ENCODE measurements at places on chromosomes 3 and 15. TPM values are rescaled to one million over a fixed set of nuclear protein-coding genes. Genes with fewer than 3 reads are reported as not detected.

GRCh38 chr3:871651-872050, 221.2 kb upstream of the CNTN6 start:
- no peaks in the 10 kb centered on the region for H3K36me3 ChIP-seq
- no peaks in the 10 kb centered on the region for H3K4me1 ChIP-seq
- no peaks in the 10 kb centered on the region for H3K27me3 ChIP-seq
- no peak overlapping the region for H3K4me3 ChIP-seq
- no peak overlapping the region for H3K27ac ChIP-seq

- H3K27ac ChIP-seq: no peak within 1 kb of the TSS
- peak; percentile 28 for DNase-seq
- no peak within 1 kb of the TSS for H3K4me3 ChIP-seq
- peaks cover 6% of the 10 kb centered on the region for H3K36me3 ChIP-seq
- no peaks in the 10 kb centered on the region for H3K27me3 ChIP-seq
Observed at GRCh38 chr3:112132975-112133448, at the start of gene GCSAM. Gene GCSAM, minus strand, starts transcription at chr3:112133248. Its CDS starts 128 bp downstream, at chr3:112133120.

GRCh38 chr3:197674741-197675562, 61.8 kb downstream of the RUBCN start:
- no peak overlapping the region for H3K4me3 ChIP-seq
- H3K36me3 ChIP-seq: peaks cover 65% of the 10 kb centered on the region
- no peaks in the 10 kb centered on the region for H3K4me1 ChIP-seq
- no peak for DNase-seq

GRCh38 chr3:184765730-184766074, 46.3 kb upstream of the VPS8 start:
- DNase-seq: no peak
- peaks cover 12% of the 10 kb centered on the region for H3K4me1 ChIP-seq
- no peaks in the 10 kb centered on the region for H3K27me3 ChIP-seq
- no peak overlapping the region for H3K4me3 ChIP-seq

GRCh38 chr3:137012097-137012501, 54.3 kb downstream of the IL20RB start:
- H3K4me3 ChIP-seq: no peak overlapping the region
- H3K36me3 ChIP-seq: no peaks in the 10 kb centered on the region
- no peak overlapping the region for H3K27ac ChIP-seq
- H3K27me3 ChIP-seq: no peaks in the 10 kb centered on the region
- DNase-seq: no peak

GRCh38 chr15:66558271-66558670, 7.5 kb downstream of the LCTL start:
- H3K4me1 ChIP-seq: no peaks in the 10 kb centered on the region
- no peak overlapping the region for H3K4me3 ChIP-seq
- H3K27me3 ChIP-seq: no peaks in the 10 kb centered on the region
- H3K36me3 ChIP-seq: no peaks in the 10 kb centered on the region

DNA sequence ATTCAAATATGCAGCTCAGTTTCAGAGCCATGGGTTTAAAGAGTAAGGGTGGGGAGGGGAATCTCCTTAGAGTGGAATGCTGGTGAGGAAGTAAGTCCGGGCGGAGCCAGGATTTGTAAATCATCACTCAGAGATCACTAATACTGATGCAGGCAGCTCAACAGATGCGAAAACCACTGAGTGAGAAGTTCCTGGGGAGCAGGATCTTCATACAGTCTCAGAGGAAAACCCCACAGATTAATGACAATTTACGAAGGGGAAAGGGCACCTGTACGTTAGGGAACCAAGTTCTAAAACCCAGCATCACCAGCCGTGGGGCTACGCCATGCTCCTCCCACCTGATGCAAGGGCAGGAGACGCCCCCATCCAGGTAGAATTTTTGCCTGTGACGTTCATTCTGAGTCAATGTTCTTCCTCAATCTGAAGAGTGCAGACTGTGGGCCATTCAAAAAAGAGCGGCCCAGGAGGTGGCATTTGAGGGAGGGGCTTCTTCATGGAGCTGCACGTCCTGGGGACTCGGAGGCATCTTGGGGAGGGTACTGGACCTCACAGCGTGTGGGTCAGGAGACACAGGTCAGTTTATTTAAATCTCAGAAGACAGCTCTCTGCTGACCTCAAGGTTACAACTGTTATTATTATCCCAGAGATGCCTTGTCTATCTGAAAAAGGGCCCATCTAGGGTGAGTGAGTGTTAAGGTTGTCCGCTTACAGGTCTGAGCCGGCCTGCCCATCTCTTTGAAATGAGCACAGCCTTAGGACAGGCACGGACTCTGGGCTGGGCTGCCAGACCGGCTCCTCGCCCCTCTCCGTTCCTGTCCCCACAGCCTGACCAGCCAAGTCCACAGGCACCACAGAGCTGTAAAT, 228.0 kb downstream of the XXYLT1 start:
- H3K4me3 ChIP-seq: no peak overlapping the region
- H3K36me3 ChIP-seq: no peaks in the 10 kb centered on the region
- no peak for DNase-seq
- H3K27ac ChIP-seq: no peak overlapping the region
- no peaks in the 10 kb centered on the region for H3K4me1 ChIP-seq

DNA sequence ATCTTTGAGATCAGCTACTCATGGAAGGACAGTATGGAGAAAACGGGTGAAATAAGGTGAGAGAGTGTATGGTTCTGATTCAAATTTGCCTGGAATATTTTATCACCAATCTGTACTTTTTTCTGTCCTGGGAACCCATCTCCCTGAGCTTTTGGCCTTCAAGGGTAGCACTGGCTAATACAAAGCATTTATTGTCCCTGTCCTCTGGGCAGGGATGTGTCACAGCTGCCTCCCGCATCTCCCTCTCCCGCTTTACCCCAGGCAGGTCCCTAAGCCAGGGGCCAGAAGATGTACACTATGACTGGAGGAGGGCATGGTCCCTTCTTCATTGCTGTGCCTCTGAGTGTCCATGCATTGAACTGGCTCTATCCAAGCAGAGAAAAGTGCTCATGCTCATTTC, 201.7 kb upstream of the CHRNA7 start:
- H3K4me3 ChIP-seq: no peak overlapping the region
- H3K4me1 ChIP-seq: no peaks in the 10 kb centered on the region
- H3K36me3 ChIP-seq: no peaks in the 10 kb centered on the region
- DNase-seq: no peak

Gene THSD4
- polyA plus RNA-seq: 29.4 TPM

Gene THAP10
- 4.2 TPM for polyA plus RNA-seq

Gene ATP2B2
- polyA plus RNA-seq: under 0.01 TPM

Gene CKMT1A
- 0.22 TPM for polyA plus RNA-seq

Gene GHSR
- not detected for polyA plus RNA-seq

Gene SKOR1
- 0.15 TPM for polyA plus RNA-seq

Gene AADACL2
- polyA plus RNA-seq: not detected

Gene SI
- not detected for polyA plus RNA-seq

Gene ACKR2
- 0.15 TPM for polyA plus RNA-seq

Gene FANCI
- 2.2 TPM for polyA plus RNA-seq

Gene HEXA
- polyA plus RNA-seq: 83.6 TPM

Gene ZBTB47
- 52.2 TPM for polyA plus RNA-seq

Gene DAZL
- polyA plus RNA-seq: not detected

Gene SLC35G2
- 4.3 TPM for polyA plus RNA-seq
